ENCODE measurements at places on chromosomes 5 and 9.
A peak's percentile ranks its signal among the peaks of the same experiment; 100 is the strongest.

- no peak for DNase-seq
Observed at GRCh38 chr5:76771705-76772405, 47.0 kb upstream of the F2RL1 start.

- DNase-seq, result no peak
Observed at GRCh38 chr5:180098526-180098925, 27.0 kb upstream of the RNF130 start.

GRCh38 chr9:124869986-124870560 lies 8.1 kb downstream of the ARPC5L start:
- peak; percentile 36 for DNase-seq

DNA sequence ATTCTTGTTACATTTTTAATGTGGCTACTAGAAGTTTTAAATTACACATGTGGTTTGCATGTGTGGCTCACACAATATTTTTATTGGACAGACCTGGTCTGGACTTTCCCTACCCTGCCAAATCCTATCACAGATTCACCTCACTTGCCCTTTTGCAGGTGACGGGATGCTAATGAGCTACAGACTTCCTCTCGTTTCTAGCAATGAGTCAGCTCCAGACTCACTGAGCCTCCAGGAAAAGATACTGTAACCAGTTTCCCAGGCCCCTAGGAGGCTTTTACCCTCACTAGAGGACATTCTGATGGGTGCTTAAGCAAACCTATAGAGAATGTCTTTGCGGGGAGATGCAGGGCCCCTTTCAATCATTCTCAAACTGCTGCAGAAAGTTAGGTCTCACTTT lies 135.4 kb downstream of the WDR41 start:
- DNase-seq, result no peak

GRCh38 chr5:37174928-37175327 lies 74.2 kb downstream of the CPLANE1 start:
- DNase-seq, result no peak

GRCh38 chr9:124220946-124221451 lies 36.8 kb upstream of the NEK6 start:
- peak; percentile 17 for DNase-seq

GRCh38 chr9:16710888-16711287 lies 159.6 kb downstream of the BNC2 start:
- DNase-seq, result no peak

GRCh38 chr9:114791736-114792135 lies 14.1 kb downstream of the TNFSF15 start:
- DNase-seq, result no peak

- DNase-seq, result peak; percentile 77
Observed at GRCh38 chr5:40841068-40841805, at the start of gene CARD6. CARD6 (plus strand) TSS chr5:40841367; CDS start chr5:40841383, 16 bp downstream.

DNA sequence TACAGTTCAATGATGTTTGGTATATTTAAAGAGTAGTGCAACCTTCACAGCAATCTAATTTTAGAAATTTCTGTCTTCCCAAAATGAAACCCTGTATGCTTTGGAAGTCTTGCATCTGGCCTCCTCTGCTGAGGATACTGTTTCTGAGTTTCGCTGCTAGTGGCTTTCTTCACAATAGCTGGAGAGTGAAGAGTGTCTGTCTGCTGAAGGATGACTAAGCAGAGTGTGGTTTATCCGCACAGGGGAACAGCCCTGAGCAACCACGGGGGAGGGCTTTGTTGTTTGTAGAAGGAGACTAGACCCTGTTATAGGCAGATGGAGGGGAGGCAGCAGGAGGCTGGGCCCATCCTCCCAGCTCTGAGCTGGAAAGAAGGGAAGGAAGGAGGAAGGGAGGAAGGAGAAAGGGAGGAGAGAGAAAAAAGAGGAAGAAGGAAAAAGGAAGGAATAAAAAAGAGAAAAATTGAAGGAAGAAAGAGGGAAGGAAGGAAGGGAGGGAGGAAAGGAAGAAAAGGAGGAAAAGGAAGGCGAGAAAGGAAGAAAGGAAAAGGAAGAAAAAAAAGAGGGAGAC lies 10.5 kb upstream of the IRX2 start:
- no peak for DNase-seq

DNA sequence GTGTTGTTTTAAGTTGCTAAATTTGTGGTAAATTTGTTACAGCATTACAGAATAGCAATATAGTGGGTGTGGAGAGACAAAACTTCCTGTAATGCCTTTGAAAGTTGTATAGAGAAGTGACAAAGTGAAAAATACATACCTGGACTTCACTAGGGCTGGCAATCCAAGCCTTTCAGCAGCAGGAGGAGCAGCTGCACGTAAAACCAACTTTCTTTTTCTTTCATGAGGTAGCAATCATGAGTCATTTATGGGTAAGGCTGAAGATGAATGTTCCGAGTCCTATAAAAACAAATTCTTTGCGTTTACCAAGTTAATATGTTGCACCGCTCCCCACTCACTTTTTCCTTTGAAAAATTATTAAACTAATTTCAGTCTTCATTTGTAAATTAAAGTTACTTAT lies 1138.2 kb downstream of the TAF11L14 start:
- DNase-seq, result no peak

DNA sequence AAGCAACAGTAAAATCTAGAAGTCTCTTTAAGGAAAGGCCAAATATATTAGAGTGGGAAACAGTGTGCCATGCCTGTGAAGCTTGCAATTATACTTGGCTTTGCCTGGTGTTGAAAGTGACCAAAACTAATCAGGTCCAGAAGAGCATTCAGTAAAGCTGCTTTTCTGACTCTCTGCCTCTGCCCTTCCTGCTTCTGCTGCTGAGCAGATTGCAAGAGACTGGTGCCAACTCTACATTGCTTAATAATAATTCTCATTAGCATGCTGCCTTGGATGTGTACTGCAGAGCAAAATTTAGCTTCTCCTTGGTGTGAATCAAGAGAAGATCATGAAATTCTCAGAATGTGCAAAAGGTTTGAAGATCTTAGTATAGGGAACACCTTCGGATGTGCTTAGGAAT lies 120.4 kb upstream of the RFX3 start:
- no peak for DNase-seq

- DNase-seq, result no peak
Observed at GRCh38 chr9:130667120-130667435, 2.7 kb downstream of the PRDM12 start.

GRCh38 chr5:39846144-39846543 lies 421.4 kb upstream of the DAB2 start:
- DNase-seq, result no peak

GRCh38 chr5:141883184-141883891 lies 5.1 kb upstream of the PCDH1 start:
- DNase-seq, result no peak

DNA sequence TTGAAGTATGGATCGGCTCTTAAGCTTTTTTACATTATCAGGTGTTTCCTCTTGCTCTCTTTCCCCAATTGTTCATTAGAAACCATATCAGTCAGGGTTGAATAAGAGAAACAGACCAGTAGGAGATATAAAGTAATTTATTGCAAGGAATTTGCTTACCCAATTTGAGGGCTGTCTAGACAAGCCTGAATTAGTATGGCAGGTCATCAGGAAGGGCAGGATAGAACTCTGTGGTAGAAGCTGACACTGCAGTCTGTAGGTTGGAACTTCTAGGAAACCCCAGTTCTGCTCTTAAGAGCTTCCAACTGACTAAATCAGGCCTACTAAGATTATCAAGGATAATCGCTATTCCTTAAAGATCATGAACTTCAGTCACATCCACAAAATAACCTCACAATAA lies 24.3 kb downstream of the ISOC1 start:
- DNase-seq, result no peak

DNA sequence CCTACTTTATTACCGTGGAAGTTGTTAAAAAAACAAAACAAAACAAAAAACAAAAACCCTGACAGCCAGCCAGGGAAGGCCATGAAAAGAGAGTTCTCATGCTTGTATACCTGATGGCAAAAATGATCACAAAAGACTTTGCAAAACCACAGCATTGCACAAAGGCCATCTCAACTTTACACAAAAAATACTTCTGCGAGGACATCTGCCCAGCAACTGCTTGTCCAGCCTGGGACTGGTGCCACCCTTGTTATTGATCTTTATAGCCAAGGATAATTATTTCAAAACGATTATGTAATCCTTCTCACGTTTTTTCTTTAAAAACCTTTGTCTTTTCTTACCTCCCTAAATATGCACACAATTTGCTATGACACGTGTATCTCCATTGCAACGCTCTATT lies 42.2 kb upstream of the SLC28A3 start:
- no peak for DNase-seq

- DNase-seq, result no peak
Observed at GRCh38 chr5:124408738-124409453, 337.5 kb downstream of the ZNF608 start.

GRCh38 chr5:155270725-155271124 lies 257.2 kb downstream of the KIF4B start:
- DNase-seq, result no peak

DNA sequence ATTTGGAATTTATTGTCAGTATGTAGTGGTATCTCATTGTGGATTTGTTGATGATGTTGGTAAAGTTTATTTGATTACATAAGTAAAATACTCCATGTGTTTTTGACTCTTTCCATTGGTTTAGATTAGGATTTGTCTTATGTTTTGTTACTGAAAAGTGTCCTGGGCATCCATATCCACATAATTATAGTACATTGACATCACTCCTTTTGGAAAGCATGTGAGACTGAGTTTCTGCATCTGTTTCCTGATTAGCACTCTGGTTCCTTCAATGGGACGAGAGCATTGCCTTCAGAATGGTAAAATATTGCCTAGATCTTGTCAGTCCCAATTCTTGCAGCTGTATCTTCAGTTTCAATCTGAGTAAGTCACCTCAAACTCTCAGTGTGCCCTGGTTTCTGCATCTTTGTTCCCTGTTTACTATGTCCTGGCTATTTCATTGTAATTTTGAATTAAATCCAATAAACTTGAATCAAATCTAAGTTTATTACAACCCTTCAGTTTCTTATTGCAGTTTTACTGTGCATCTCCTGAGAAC lies 128.1 kb downstream of the FBXO38 start:
- no peak for DNase-seq

GRCh38 chr5:16961131-16961530 lies 25.0 kb upstream of the MYO10 start:
- no peak for DNase-seq
